ENCODE measurements at places on chromosomes 7 and 10.

- DNase-seq = no peak
- no peak overlapping the region for H3K27ac ChIP-seq
- no peaks in the 10 kb centered on the region for H3K36me3 ChIP-seq
- no peaks in the 10 kb centered on the region for H3K27me3 ChIP-seq
- H3K4me3 ChIP-seq = no peak overlapping the region
- H3K4me1 ChIP-seq = peaks cover 23% of the 10 kb centered on the region
Observed at GRCh38 chr7:88201305-88201704, 18.5 kb downstream of the SRI start.

GRCh38 chr7:36291387-36292316 is 98.0 kb upstream of the ANLN start:
- peak overlapping the region; percentile 87 for H3K27ac ChIP-seq
- H3K4me3 ChIP-seq = no peak overlapping the region
- H3K4me1 ChIP-seq = peaks cover 40% of the 10 kb centered on the region
- peak; percentile 90 for DNase-seq

DNA sequence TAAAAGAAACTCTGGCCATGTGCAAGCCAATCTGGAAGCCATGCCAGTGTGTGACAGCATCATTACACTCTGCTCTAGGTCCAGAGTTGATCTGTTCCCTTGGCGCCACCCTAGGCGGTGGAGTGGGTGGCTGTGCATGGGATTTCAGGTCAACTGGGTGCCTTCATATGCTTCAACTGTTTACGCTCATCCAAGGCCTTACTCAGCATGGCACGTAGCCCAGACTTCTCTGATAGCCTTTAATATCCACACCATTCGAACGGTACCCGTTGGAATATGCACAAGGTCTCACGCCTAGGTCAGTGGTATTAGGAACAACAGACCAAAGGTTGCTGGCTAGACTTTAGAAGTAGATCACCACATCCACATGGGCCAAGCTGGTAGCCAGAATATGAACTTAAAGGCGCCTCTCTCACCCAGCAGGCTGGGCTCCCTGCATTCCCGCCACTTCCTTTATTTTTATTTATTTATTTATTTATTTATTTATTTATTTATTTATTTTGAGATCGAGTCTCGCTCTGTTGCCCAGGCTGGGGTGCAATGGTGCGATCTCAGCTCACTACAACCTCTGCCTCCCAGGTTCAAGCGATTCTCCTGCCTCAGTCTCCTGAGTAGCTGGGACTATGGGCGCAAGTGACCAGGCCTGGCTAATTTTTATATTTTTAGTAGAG is 18.7 kb upstream of the ACHE start:
- DNase-seq = peak; percentile 14
- H3K36me3 ChIP-seq = no peaks in the 10 kb centered on the region
- peaks cover 23% of the 10 kb centered on the region for H3K4me1 ChIP-seq
- no peak overlapping the region for H3K27ac ChIP-seq
- H3K27me3 ChIP-seq = peaks cover 4% of the 10 kb centered on the region

GRCh38 chr7:122092964-122093797 is 50.9 kb downstream of the AASS start:
- no peaks in the 10 kb centered on the region for H3K27me3 ChIP-seq
- no peaks in the 10 kb centered on the region for H3K4me1 ChIP-seq
- no peaks in the 10 kb centered on the region for H3K36me3 ChIP-seq
- peak; percentile 69 for DNase-seq
- no peak overlapping the region for H3K27ac ChIP-seq

Data from transverse colon (tissue), 4 donors.